Lung (tissue), 17 donors: ENCODE measurements at places on chromosomes 4 and X. TPM values are rescaled to one million over a fixed set of nuclear protein-coding genes. Genes with fewer than 3 reads are reported as not detected.
A peak's percentile ranks its signal among the peaks of the same experiment; 100 is the strongest.

Gene PPP1R2C
- total RNA-seq = not detected

Gene CDKL5
- total RNA-seq = 29.2 TPM

Gene RNF128
- 13.3 TPM for total RNA-seq

Gene PNMA3
- 0.28 TPM for total RNA-seq

Gene IRS4
- total RNA-seq = 2.0 TPM

Gene CENPVL3
- total RNA-seq = not detected

Gene DRD5
- total RNA-seq = not detected

Gene IL15
- total RNA-seq = 10.6 TPM

Gene CFAP47
- 7.2 TPM for total RNA-seq

Gene CYLC1
- not detected for total RNA-seq

DNA sequence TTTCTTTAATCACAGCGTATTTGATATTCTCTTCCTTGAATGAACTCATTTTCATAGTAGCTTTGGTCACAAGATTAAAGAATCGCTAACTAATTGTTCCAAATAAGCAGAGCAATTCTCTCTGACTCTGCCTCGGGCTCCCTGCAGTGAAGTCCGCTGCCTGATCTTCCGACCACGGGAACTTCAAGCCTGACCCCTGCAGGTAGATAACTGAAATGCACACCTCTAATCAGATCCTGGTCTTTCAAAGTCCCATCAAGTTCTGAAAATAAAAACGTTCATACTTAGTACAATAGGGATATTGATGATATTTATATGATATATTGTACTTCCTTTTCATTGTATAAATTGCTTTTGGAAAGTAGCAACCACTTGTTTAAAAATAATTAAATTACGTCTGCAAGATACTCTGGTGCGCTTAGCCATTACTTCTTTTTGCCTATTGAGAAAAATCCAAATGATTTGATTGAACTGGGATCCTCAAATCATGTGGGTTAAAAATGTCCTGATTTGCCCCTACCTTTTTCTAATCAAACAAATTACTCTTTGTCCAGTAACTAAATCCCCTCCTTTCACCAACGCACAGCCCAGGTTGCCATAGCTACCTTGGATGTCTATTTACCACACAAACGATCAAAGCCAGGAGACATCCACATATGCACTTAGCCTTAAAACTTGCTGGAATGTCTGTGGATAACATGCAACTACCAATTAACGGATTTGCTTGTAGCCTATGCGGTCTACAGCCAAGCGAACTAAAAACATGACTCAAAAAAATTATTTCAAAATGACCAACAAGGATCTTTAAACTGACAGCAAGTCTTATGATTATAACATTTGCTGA, 4.2 kb downstream of the MID1 start:
- no peaks in the 10 kb centered on the region for H3K36me3 ChIP-seq
- peaks cover 1% of the 10 kb centered on the region for H3K4me1 ChIP-seq
- H3K27me3 ChIP-seq = peaks cover 24% of the 10 kb centered on the region
- no peak overlapping the region for H3K27ac ChIP-seq
- DNase-seq = peak; percentile 75

DNA sequence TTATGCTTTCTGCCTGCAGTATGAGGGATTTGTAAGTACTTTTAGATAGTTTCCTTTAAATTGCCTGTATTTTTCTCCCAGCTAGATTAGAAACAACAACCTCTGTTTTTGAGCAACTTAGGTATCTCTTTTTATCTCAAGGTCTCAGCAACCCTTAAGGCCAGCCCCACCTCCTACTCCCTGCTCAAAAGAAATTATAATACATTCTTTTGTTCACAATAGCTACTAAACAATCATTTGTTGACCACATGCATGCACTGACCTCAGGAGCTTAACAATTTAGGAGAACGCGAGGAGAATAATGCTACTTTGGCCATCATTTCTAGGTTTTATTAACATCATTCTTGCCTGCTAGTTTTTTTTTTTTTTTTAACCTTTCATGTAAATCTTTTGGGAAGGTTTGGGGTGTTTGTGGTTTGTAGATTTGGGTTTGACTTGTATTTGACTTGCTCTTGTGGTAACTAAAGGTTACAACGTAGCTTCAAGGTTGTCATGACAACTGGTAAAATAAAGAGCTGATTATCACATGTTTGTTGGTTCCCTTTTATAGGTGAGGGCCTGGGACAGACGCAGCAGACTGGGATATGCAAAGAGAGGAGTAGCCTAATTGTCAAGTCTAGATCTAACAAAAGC, 145.4 kb upstream of the PLAC1 start:
- H3K27ac ChIP-seq = no peak overlapping the region
- H3K4me3 ChIP-seq = no peak overlapping the region
- DNase-seq = no peak
- no peaks in the 10 kb centered on the region for H3K4me1 ChIP-seq
- H3K27me3 ChIP-seq = peaks cover 4% of the 10 kb centered on the region
- H3K36me3 ChIP-seq = no peaks in the 10 kb centered on the region

- H3K36me3 ChIP-seq = no peaks in the 10 kb centered on the region
- no peak overlapping the region for H3K27ac ChIP-seq
- no peak overlapping the region for H3K4me3 ChIP-seq
- peaks cover 5% of the 10 kb centered on the region for H3K27me3 ChIP-seq
Observed at GRCh38 chrX:108353452-108353851, 84.8 kb downstream of the COL4A6 start.

GRCh38 chrX:22628275-22628674, 355.6 kb downstream of the CBLL2 start:
- no peaks in the 10 kb centered on the region for H3K4me1 ChIP-seq
- H3K4me3 ChIP-seq = no peak overlapping the region
- H3K36me3 ChIP-seq = no peaks in the 10 kb centered on the region
- no peak for DNase-seq

- peaks cover 8% of the 10 kb centered on the region for H3K27me3 ChIP-seq
- peak; percentile 49 for DNase-seq
- H3K36me3 ChIP-seq = no peaks in the 10 kb centered on the region
- H3K4me1 ChIP-seq = no peaks in the 10 kb centered on the region
Observed at GRCh38 chrX:39772057-39772832, 325.5 kb downstream of the BCOR start.

DNA sequence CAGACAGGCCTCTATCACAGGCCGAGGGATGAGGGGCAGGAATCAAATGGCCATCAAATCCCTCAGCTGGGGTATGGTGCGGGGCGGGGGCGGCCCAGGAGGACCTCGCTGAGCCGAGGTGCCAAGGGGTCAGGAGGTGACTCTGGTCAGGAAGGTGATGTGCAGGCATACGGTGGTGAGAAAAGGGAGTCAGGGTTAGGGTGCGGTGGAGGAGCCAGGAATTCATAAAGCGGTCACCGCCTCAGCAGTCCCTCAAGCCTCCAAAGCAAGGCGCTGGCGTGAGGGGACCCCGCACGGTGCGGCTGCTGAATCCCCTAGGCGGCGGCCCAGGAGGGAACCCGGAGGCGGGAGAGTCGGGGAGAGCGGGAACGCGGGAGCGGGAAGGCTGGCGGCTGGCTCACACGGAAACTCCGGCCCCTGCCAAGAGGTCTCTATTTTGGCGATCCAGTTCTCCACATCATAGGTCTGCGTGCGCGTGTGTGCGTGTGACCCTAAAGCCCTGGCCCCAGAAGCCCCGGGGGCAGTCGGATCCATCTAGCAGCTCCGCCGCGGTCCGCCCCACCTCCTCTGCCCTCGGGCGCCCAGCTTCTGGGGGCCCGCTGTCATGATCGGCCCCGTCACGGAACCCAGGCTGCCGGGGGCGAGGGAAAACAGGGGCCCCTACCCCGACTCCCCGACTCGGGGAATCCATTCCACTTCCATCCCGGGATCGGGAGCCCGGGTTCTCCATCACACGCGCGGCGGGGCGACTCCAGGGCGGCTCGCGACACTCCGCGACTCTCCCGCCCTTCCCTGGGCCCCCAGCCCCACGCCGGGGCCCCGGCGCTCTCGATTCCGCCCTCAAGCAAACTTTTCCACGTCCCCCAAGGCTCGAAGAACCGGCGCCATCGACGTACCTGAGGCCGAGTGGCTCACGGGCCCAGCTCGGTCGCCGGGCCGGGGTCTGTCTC, 593 bp downstream of the ELF4 start:
- no peaks in the 10 kb centered on the region for H3K27me3 ChIP-seq
- no peak for DNase-seq
- no peaks in the 10 kb centered on the region for H3K4me1 ChIP-seq
- peak overlapping the region; percentile 27 for H3K4me3 ChIP-seq
- H3K27ac ChIP-seq = peak overlapping the region; percentile 79

DNA sequence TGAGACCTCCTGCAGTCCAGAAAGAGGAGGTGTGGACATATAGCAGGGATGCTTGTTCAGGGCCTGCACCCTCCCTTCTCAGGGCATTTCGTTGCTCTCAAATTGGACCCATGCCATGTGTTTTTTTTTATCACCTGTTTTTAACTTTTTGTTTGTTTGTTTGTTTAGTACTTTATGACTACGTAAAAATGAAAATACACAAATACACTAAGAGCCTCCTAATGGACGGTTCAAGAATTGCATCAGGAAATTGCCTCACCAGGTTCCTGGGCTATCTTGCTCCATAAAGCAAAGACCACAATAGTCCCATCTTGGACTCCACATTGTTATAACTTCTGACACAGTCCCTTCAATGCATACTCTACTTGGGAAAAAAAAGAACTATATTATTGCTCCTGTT, 1685.9 kb upstream of the TENM3 start:
- H3K27me3 ChIP-seq = no peaks in the 10 kb centered on the region
- no peak overlapping the region for H3K4me3 ChIP-seq
- no peak for DNase-seq
- no peaks in the 10 kb centered on the region for H3K4me1 ChIP-seq

DNA sequence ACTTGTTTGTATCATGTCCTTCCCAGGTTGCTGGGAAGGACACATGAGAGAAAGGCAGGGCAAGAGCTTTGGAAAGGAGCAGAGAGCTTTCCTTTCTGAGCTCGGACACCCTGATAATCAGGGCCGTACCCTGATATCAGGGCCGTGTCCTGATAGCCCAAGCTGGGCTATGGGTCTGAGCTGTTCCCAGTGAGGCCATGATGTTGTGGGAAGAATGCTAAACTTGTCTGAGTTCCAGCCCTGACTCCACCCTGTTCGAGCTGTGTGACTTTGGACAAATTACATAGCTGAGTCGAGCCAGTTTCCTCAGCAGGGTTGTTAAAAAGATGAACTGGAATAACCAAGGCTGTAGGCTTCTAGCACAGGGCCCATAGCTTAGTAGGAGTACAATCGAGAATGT, 3.3 kb upstream of the CXCR3 start:
- peaks cover 9% of the 10 kb centered on the region for H3K4me1 ChIP-seq
- DNase-seq = no peak
- H3K27ac ChIP-seq = peak overlapping the region; percentile 32
- no peaks in the 10 kb centered on the region for H3K27me3 ChIP-seq
- no peaks in the 10 kb centered on the region for H3K36me3 ChIP-seq

- H3K4me3 ChIP-seq = no peak overlapping the region
- no peaks in the 10 kb centered on the region for H3K36me3 ChIP-seq
- DNase-seq = no peak
- no peak overlapping the region for H3K27ac ChIP-seq
- no peaks in the 10 kb centered on the region for H3K4me1 ChIP-seq
Observed at GRCh38 chrX:43450355-43450754, 205.7 kb upstream of the MAOA start.

DNA sequence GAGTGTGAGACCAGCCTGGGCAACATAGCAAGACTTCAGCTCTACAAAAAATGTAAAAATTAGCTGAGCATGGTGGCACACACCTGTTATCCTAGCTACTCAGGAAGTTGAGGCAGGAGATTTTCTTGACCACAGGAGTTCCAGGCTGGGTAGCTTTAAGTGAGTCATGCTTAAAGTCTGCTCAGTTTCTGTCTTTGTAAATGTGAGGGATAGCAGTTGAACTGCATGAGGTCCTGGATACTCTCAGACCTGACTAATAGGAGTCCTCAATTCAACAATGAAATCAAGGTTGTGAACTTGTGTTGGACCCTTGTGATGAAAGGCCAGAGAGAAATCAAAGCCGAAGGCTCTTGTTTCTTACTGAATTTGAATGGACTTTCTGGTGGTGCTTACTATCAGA, 45.2 kb downstream of the STARD8 start:
- no peak overlapping the region for H3K4me3 ChIP-seq
- no peaks in the 10 kb centered on the region for H3K4me1 ChIP-seq
- DNase-seq = no peak

GRCh38 chr4:176320340-176320975, 692 bp downstream of the SPCS3 start:
- peak overlapping the region; percentile 93 for H3K4me3 ChIP-seq
- H3K36me3 ChIP-seq = peaks cover 3% of the 10 kb centered on the region
- peaks cover 8% of the 10 kb centered on the region for H3K4me1 ChIP-seq
- H3K27ac ChIP-seq = peak overlapping the region; percentile 97
- DNase-seq = peak; percentile 89
- H3K27me3 ChIP-seq = no peaks in the 10 kb centered on the region

DNA sequence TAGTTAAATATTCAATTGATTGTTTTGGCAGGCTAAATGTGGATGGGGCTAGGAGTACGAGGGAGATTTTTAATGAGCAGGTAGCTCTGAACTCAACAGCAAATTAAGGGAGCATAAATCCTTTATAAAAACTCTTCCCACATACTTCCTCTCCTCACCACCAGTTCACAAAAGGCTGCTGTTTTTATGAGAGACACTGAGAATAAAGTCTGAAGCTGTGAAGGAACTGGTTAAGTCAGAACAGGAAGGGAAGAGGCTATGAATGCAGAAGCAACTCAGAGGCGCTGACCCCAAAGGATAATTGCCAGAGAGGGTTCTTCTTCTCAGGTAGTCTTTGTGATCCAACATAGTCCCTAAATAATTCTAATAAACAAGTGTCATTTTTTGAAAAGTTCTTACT, 406.1 kb downstream of the GPM6A start:
- no peak overlapping the region for H3K4me3 ChIP-seq
- H3K27ac ChIP-seq = no peak overlapping the region
- no peaks in the 10 kb centered on the region for H3K4me1 ChIP-seq
- no peaks in the 10 kb centered on the region for H3K36me3 ChIP-seq

DNA sequence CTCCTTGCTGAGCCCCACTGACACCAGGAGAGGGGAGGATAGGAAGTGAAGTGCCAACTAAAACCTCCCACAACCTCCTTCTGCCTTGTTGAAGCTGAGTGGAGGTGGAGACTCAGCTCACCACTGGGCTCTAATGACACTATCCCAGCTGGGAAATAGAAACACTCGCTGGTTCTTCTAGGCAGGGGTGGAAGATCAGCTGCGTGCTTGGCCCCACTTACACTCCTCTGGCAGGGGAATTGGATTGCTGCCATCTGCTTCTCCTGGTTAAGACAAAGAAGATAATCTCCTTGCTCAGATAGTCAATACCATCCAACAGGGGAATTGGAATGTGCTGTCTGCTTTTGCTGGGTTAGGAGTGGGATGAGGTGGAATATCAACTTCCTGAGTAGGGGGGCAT, 392.5 kb downstream of the ZNF674 start:
- H3K36me3 ChIP-seq = no peaks in the 10 kb centered on the region
- no peak overlapping the region for H3K27ac ChIP-seq
- H3K27me3 ChIP-seq = no peaks in the 10 kb centered on the region
- peak overlapping the region; percentile 8 for H3K4me3 ChIP-seq
- DNase-seq = no peak

- no peaks in the 10 kb centered on the region for H3K27me3 ChIP-seq
- H3K4me3 ChIP-seq = no peak overlapping the region
- peaks cover 3% of the 10 kb centered on the region for H3K36me3 ChIP-seq
- H3K27ac ChIP-seq = no peak overlapping the region
- DNase-seq = no peak
Observed at GRCh38 chrX:134792077-134792476, 133.8 kb upstream of the PLAC1 start.
